ENCODE measurements at places on chromosomes 7 and 10.

- DNase-seq, result no peak
Observed at GRCh38 chr7:36090976-36091873, 61.8 kb upstream of the EEPD1 start.

DNA sequence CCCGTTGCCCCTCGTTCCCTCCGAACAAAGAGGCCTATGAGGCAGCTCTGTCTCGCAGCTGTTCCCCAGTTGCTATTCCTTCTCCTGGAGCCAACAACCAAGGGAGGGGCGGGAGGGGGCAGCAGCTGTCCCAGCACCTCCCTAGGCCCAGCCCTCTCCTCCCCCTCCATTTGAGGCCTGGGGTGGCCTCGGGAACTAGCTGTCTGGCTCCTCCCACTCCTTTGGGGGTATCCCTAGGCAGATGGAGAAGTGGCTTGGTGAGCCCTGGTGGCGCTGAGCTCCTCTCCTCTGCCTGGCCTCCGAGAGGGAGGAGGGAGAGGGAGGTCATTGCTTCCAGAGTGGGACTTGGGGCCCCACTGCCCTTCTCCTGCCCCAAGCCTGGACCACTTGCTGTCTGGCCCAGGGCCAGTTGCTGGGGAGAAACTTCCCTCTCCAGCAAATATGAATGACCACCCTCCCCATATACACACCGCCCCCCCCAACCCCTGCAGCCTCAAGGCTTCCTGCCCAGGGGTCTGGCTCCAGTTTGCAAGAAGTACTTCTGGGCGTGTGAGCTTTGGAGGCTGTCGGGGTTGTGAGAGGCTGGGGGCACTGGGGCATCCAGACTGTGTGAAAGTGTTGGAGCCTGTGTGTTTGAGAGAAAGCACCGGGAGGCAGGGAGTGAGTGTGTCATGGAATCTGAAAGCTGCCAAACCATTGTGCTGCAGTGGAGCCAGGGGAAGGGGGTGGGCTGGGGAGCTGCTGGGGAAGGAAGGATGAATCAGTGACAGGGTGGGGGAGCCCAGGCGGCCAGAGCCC is 3.1 kb downstream of the FLNC start:
- DNase-seq, result no peak

DNA sequence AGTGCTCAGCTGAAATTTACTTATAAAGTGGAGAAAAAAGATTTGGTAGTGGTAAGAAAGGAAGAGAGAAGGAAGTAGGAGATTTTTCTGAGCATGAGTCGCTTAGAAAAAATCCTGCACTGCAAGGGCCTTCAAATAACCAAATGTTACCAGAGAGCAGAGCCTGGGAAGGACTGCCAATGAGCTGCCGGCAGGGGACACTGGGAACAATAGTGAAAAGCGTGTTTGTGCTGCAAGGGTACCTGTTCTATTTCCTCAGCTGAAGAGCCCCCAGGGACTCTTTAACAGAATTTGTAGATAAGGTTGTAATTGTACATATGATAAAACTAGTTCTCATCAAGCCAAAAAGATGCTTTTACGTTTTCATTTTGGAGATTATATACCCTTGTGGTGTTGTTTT is 696.3 kb upstream of the C7orf33 start:
- no peak for DNase-seq

DNA sequence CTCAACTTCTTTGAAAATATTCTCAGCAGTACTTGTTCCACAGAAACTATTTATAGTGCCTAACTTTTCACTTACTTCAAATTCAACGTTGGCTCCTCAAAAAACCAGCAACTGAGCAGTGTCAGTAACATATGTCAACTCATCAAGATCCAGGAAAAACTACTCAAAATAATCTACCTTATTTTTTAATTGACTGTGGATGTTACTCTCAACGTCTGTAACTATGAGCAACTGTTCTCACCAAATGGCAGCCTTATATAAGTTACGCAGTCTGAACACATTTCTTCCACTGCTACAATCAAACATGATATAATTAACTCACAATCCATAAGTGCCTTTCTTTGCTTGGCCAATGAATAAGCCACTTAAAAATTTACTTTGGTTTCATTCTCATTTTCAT is 77.8 kb downstream of the SP8 start:
- no peak for DNase-seq

DNA sequence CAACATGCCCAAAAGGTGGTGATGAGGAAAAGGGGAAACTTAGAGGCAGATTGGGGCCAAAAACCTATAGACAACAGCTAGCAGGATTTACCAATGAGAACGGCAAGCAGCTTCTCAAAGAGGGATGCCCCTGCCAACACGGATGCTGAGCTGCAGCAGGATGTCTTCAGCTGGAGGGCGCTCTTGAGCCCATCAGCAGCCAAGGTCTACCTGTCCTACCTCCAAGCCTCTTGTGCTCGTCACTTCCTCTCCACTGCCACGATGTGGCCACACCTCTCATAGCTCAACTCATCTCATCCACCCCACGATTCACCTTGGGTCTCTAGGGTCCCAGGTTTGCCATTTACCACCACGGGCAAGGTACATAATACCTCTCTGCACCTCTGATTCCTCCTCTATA is 36.5 kb downstream of the DLG5 start:
- DNase-seq, result no peak

- DNase-seq, result no peak
Observed at GRCh38 chr7:2819954-2820397, 24.1 kb downstream of the GNA12 start.

GRCh38 chr10:78002541-78003288 is 26.6 kb downstream of the POLR3A start:
- no peak for DNase-seq

GRCh38 chr10:130053561-130053960 is 57.1 kb downstream of the C10orf143 start:
- no peak for DNase-seq

DNA sequence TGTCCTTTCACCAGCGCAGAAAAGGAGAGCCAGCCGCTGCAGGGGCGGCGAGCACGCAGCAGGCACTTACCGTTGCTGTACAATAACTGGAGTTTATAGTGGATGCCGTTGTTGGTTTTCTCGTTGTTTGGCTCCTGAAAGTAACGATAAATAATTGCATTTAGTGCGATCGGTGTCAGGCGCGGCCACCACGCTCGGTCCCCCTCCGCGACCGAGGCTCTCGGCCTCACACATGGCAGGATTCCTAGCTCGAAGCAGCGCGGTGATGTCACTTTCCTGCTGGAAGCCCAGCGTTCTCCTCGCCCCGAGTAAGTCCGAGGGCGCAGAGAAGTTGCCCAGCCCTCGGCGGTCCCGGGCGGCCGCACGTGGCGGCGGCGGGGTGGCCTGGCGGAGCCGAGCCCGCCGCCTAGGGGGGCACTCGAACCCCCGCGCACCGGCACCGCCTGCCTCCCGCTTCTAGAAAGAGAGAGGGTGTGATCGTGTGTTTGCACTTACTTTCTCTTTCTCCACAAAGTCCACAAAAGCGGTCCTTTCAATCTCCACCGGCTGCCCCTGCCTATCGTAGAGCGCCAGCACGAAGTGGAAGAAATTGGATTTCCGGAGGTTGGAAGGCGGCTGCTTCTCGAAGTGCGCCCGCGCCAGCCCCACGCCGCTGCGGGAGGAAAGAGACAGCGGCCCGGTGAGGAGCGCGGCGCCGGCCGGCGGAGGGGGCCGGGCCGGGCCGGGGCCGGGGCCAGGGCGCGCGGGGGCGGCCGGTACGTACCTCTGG is 1.0 kb downstream of the EBF3 start:
- no peak for DNase-seq

DNA sequence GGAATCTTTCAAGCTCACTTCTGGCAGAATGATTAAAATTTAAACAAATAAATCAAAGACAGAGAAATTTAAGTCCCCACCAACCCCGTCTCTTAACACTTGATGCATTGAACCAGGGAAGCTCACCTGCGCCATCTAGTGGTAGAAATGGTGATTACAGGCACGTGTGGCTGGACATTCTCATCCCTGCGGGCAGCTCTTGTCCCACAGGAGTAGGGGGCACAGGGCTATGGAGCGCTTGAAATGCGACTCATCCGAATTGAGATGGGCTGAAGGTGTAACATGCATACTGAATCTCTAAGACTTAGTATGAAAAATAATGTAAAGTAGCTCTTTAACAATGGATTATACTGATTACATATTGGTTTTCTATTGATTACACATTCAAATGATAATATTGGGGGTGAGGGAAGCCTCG is 24.8 kb upstream of the SLIT1 start:
- DNase-seq, result peak; percentile 39

GRCh38 chr10:86364491-86365345 is 1.9 kb downstream of the GRID1 start:
- DNase-seq, result no peak

- no peak for DNase-seq
Observed at GRCh38 chr10:94677691-94678090, 5.8 kb upstream of the CYP2C18 start.

- no peak for DNase-seq
Observed at GRCh38 chr7:55898287-55898686, 11.0 kb downstream of the ZNF713 start.

- peak; percentile 30 for DNase-seq
Observed at GRCh38 chr7:74417419-74417971, 36.2 kb upstream of the GTF2IRD1 start.

GRCh38 chr7:111900283-111900682 is 305.9 kb downstream of the DOCK4 start:
- no peak for DNase-seq
